ENCODE measurements at places on chromosomes 7 and 10. TPM values are rescaled to one million over a fixed set of nuclear protein-coding genes. Genes with fewer than 3 reads are reported as not detected.
A peak's percentile ranks its signal among the peaks of the same experiment; 100 is the strongest.

GRCh38 chr7:1946773-1947450 lies 276.8 kb downstream of the ELFN1 start:
- DNase-seq = no peak

DNA sequence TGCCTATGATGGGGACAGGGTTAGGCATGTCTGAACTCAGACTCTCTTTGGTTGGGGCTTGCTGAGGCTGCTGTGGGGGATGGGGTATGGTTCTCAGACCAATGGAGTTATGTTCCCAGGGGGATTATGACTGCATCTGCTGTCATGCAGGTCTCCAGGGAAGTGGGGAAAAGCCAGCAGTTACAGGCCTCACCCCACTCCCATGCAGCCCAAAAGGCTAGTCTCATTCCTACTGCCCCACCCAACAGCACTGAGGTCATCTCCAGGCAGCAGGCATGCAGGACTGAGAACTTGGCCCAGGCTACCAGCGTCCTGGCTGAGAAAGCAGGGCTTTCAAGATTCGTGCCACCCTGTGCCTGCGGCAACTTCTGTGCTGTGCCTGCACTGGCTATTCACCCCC lies 373.3 kb downstream of the HTR7 start:
- no peak for DNase-seq

DNA sequence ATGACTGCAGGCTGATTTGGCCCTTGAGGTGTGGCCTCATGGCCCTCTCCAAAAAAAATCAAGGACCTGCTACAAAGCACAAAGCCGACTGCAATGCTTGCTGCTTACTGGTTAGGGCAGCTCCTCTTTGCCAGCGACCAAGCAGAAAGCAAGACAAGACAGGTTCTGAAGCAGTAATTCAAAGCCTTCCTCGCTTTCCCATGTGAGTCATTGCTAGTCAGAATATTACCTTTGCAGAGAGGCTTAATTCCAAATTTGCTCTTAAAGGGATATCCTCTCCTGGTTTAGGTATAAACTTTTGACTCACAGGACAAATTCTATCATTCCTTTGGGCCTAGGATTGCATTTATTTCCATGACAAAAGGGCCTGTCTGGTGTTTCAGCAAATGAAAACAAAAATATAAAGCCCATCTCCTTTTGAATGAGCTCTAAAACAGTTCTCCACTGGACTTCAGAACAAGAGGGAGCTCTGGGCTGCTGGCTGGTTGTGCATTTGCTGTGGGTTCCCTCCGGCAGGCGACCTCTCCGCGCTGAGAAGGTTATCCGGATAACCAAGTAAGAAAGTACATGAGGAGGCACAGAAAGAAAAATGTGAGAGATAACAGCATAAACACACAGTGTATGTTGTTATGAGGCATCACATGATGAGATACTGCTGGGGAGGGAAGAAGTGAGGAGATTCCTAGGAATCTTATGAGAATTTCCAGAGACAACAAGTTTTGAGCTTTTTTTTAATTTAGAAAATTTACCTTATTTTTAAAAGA lies 90.8 kb downstream of the EGFR start:
- DNase-seq = peak; percentile 22

- DNase-seq = no peak
These were observed 629.0 kb downstream of the CCSER2 start for GRCh38 chr10:84957427-84957826.

GRCh38 chr7:47571331-47572093 lies 10.4 kb downstream of the TNS3 start:
- DNase-seq = no peak

DNA sequence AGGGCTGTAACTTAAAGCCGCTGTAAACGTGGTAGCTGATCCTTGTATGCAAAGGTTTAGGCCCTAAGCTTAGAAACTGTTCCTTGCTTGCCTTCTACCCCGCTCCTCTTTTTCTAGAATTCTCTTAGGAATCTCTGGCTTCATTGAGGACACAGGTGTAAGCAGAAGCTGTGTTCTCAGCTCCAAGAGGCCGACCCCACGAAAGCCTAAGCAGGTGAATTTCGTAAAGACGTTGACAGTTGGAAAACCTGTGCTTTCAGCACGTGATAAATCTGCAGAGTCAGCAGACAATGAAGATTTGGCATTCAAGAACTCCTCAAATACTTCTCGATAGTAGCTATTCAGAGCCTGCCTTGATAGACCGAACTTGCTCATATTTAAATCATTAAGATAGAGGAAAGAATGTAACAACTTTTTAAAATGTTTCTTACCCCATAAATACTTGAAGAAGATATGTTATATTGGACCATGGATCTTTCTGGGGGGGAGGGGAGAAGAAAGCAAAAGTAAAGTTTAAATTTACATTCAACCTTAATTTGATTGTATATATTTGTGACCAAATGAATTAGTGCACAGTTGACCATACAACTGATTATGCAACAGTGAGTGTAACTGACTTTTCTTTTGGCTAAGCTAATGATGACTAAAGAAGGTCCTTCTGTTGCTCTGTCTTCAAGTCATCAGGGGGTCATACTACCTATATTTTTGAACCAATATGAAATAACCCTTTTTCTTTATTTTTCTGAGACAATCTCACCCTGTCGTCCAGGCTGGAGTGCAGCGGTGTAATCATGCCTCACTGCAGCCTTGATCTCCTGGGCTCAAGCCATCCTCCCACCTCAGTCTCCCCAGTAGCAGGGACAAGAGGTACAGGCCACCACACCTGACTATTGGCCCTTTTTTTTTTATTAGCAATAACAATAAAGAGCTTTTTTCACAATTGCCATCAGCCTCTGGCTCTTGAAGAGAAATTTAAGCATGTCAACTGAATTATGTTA lies 1.2 kb upstream of the GDI2 start:
- no peak for DNase-seq

DNA sequence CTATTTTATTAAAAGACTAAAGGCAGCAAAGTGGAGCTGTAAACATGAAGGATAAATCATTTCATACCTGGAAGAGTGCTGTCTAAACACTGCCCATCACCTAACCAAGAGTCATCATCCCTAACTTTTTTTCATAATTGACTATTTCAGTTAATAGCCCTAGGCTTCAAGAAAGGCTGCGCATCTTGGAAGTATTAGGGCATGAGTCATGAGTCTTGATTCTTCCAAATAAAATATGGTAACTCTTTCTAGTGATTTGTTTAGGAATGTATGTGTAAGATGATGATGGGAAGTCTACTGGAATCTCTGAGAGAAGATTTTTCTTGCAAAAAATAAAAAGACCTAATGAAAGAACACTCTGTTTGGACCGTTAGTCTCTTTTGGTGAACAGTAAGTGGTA lies 207.7 kb upstream of the AHR start:
- no peak for DNase-seq

- no peak for DNase-seq
These were observed 967 bp upstream of the GLI3 start for GRCh38 chr7:42237811-42238541.

GRCh38 chr10:95691281-95691680 lies 2.4 kb downstream of the TCTN3 start:
- no peak for DNase-seq

DNA sequence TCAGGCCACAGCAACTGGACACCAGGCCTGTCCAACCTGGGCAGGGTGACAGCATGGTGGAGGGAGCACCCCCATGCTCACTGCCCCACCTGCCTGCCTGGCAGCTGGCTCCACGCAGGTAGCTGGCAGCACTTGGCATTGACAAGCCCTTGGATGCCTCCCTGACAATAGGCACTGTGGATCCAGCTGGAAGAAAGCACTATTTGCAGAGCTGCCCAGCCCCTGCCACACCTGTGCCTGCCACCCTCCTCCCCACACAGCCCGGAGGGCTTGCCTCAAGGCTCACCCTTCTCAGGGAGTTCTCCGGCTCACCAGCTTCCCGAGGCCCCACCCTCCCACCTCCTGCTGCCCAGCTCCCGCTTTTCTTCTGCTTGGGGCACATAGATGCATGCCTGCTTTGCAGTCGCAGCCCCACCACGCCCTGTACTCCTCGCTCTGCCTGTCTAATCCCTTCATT lies 160.1 kb downstream of the NEURL1 start:
- DNase-seq = no peak

DNA sequence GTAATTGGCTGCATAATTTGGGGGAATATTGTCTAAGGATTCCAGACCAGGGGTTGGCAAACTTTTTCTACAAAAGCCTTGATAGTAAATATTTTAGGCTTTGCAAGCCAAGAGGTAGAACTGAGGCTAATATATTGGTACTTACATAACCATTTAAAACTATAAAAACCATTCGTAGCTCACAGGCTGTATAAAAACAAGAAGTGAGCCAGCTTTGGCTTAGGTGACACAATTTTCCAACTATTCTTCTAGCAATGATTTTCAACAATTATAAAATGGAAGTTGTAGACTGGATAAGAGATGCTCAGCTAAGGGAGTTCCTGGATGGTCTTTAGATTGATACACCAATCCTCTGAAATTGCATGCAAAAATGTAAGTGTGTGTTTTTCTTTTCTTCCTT lies 1.4 kb downstream of the GPR141 start:
- DNase-seq = no peak

DNA sequence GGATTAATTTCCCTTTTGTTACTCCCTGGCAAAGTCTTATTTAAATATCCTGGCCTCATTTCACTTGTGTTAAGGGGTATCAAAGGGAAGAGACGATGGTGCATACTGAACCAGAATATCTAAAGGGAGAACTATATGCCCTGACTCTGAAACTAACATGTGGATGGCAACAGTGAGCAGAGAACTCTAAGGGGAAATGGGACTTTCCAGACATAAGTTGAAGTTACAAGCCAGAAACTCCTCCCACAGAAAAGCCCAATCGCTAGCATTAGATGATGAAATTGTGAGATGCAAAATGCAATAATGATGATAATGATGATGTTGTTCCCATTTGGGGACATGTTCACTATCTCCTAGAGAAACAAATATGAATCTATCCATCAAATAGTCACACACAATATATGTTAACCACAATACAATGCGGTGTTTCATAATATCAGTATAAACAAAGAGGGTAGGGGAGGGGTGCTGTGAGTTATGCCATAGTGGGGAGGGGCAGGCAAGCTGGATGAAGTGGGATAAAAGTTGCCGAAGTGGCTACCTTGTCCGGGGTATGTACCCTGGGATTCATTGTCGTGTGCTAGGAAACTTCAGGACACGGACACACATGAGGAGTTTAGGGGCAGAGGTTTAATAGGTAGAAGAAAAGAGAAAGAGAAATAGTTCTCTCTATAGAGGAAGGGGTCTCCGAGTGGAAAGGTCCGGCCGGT lies 37.1 kb downstream of the TMEM229A start:
- no peak for DNase-seq

DNA sequence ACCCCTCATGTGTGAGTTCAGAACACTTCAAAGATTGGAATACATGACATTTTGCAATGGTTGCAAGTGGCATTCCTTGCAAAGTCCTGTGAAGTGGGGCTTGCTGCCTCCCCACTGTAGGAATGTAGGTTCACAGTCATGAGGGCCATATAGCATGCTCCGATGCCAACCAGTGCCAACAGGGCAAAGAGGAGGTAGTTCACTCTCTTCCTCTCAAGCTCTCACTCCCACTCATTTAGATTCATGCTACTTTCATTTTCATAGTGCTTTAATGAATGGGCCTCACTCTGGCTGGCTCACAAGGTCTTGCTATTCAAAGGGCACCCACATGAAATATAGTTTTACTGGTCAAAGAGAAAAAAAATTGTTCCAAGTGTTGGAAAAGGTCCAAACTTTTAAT lies 169.9 kb upstream of the AOAH start:
- no peak for DNase-seq

GRCh38 chr7:68556537-68556936 lies 1041.7 kb upstream of the AUTS2 start:
- no peak for DNase-seq

GRCh38 chr7:84688671-84689070 lies 494.1 kb upstream of the SEMA3A start:
- no peak for DNase-seq

- no peak for DNase-seq
These were observed 14.0 kb upstream of the EXOC6 start for GRCh38 chr10:92834331-92834730.

GRCh38 chr10:90969947-90970673 lies 49.2 kb upstream of the ANKRD1 start:
- peak; percentile 20 for DNase-seq

DNA sequence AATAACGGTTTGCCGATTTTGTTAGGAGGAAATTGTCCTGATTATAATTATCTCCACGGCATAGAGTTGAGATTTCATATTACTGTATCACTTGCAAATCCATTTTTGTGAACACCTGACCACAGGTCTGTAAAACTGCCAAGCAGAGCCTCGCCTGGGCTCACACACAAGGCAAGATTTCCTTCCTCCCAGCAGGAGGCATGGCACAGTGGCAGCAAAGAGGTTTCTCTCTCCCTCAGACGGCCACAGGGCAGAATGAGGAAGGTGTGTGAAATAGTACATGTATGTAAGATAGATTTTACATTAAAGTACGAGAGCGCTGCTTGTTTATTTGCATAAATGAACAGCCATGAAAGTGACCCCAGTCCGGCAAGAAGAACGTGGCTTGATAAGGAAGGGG lies 130.1 kb downstream of the CELF2 start:
- no peak for DNase-seq

- DNase-seq = no peak
These were observed 5.1 kb downstream of the PTTG1IP2 start for GRCh38 chr7:90474284-90475210.

- DNase-seq = no peak
These were observed 1.4 kb upstream of the SPAM1 start for GRCh38 chr7:123923599-123923998.

GRCh38 chr7:16900209-16900768 lies 18.5 kb upstream of the AGR3 start:
- DNase-seq = no peak

- no peak for DNase-seq
These were observed 103.0 kb downstream of the OAT start for GRCh38 chr10:124315591-124316270.

DNA sequence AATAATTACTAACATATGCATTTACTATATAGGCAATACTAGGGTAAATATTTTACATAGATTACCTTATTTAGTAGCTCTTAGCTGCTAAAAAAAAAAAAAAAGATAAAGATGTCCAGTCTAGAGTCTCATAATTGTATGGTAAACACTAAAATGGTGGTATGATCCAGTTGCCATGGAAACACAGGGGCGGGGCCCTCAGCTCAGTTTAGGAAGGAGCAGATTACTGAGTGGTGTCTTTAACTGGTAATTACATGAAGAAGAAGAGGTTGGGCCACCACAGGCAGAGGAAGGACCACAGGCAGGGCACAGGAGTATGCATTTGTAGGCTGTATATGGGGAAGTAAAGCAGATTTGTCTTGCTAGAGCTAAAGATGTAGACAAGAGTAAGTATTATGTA lies 43.7 kb downstream of the ITGB8 start:
- DNase-seq = no peak

- no peak for DNase-seq
These were observed 194.1 kb downstream of the CACNB2 start for GRCh38 chr10:18334116-18334867.

The POLR2J2 gene
- 0.43 TPM for polyA plus RNA-seq

The CASTOR2 gene
- polyA plus RNA-seq = 4.6 TPM

The PTF1A gene
- polyA plus RNA-seq = not detected

The TRDMT1 gene
- 2.4 TPM for polyA plus RNA-seq

The GRID2IP gene
- 0.03 TPM for polyA plus RNA-seq

The AOC1 gene
- polyA plus RNA-seq = not detected

The SERPINE1 gene
- 346 TPM for polyA plus RNA-seq

The SKAP2 gene
- 24.3 TPM for polyA plus RNA-seq

The EEPD1 gene
- 22.1 TPM for polyA plus RNA-seq

The NPFFR1 gene
- not detected for polyA plus RNA-seq

Measured in A549 (cell line).